GM06990 (cell line): ENCODE measurements at places on chromosomes 11 and 22.

DNA sequence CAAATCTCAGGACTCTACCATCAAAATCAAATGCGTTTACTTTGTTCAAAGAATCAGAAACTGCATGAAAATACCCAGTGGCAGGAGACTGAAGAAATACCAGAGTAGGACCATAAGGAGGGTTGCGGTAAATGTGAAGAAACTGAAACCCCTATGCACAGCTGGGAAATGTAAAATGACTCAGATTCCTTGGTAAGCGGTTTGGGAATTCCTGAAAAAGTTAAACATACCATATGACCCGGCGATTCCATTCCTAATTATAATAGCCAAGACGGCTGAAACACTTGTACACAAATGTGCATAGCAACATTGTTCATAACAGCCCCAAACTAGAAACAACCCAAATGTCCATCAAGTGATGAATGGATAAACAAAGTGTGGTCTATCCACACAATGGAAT is 114.1 kb upstream of the GRAMD1B start:
- DNase-seq, result no peak

DNA sequence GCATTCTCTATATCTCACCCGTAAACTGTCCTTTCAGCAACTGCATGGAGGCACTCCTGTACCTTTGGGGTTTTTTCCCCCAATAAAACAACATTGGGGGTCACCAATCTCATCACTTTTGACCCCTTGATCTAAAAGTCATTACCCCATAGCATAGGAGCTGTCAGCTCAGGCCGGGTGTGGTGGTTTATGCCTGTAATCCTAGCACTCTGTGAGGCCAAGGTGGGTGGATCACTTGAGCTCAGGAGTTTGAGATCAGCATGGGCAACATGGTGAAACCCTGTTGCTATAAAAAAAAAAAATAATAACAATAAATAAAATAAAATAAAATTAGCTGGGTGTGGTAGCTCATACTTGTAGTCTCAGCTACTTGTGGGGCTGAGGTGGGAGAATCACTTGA is 17.1 kb upstream of the GDPD4 start:
- DNase-seq, result no peak

DNA sequence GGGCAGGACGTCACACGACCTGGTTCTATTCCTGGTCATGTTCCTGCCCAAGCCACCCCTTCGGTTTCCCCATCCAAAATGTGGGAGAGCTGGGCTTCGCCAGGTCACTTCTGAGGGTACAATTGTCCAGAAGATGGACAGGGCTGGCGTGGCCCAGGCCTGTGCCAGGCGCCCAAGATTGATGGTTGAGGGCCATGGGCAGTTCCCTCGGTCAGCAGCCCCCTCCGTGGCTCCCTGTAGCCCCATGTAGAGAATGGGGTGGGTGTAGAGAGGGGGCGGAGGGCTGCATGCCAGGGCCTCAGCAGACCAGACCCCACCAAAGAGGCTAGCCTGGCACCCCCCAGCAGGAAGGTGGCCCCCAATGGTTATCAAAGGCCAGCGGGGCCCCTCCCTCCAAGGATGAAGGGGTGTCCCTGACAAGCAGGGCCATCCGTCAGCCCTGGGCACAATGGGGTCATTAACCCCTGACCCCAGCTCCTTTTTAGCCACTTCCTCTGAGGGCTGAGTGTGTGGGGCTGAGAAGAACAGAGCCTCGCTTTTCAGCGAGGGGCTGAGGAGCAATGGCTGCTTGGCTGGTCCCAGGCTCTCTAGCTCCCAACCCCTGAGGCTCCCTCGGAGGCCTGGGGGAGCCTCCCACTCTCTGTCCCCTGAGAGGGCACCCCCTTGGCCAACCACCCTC is 11.0 kb upstream of the PICK1 start:
- DNase-seq, result no peak

DNA sequence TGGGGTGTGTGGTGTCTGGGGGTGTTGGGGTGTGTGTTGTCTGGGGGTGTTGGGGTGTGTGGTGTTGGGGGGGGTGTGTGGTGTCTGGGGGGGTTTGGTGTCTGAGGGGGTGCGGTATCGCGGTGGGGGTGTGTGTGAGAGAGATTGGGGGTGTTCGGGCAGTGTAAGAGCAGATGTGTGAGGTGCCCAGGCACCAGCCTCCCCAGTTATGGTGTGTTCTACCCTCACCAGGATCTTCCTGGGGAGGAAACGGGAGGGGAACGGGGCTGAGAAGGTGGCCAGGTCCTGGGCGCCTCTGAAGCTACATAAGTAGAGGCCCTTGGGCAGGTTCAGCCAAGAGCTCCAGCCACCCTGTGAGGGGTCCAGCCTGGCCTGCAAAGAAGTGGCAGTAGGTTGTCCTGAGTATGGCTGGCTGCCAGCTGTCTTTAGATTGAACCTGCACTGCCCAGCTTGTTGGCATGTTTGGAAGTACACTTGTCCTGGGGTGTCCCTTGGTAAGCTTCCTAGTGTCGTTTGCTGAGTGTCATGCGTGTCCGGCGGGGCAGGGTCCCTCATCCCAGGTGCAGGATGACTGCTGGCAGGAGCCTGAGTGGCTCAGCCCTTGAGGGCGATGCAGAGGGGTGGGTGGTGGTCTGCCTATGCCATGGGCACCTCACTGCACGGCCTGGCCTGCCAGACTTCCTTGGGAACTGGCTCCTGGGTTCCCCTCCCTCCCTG is 6.5 kb upstream of the TRMT2A start:
- no peak for DNase-seq

DNA sequence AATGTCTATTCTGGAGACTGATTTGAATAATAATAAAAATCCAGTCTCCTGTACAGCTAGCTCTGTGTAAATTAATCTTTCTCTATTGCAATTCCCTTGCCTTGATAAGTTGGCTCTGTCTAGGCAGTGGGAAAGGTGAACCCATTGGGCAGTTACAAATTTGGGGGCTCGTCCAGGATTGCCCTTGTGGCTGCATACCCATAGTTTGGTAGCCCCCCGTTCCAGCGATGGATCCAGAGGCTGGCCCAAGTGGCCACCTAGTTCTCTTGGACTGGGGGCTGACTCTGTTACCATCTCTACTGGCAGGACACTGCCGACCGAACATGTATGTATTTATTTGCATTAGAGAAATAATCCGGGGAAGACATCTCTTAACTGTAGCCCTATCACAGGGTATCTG is 326.2 kb upstream of the PDGFD start:
- no peak for DNase-seq

DNA sequence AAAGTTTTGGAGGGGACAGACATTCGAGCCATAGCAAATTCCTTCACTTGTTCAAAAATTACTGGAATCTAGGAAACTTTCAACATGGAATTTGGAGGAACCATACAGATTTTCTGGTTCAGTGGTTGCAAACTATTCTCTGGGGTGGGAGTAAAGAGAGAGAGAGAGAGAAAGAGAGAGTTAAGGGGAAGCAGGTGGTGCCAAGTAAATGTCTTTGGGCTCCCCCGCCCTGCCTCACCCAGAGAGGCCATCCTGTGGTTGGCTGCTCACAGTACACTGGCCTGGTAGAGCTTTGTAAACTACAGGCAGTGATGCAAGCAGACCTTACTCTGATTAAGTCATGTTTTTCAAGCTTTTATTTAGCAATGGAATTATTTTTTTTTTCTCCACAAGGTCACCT is 82.6 kb downstream of the ADAMTS15 start:
- DNase-seq, result no peak

- DNase-seq, result no peak
Measured at GRCh38 chr22:25360411-25360810, 141.0 kb downstream of the CRYBB2 start.
